ENCODE measurements at places on chromosomes 12 and 14. TPM values are rescaled to one million over a fixed set of nuclear protein-coding genes. Genes with fewer than 3 reads are reported as not detected.

NUAK1 gene
- total RNA-seq = 1.4 TPM

ASPG gene
- total RNA-seq = not detected

DNA sequence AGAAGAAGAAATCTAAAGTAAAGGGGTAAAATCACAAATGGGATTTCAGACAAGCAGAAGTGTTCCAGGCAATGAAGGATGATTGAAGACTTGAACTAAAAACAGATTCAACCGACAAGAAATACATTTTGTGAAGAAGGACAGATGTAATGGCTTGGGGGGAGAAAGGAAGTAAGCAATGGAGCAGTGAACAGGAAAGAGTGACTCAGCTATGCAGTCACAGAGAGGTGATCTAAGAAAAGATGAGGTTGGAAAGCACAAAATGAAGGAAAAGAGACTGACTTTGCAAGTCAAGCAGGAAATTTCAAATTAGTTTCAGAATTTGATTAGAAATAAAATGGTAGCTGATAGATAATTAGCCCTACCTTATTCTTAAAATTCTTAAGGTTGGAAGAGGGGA is 66.5 kb downstream of the PUS7L start:
- H3K27me3 ChIP-seq = no peaks in the 10 kb centered on the region
- H3K4me3 ChIP-seq = no peak overlapping the region
- no peaks in the 10 kb centered on the region for H3K4me1 ChIP-seq
- no peaks in the 10 kb centered on the region for H3K36me3 ChIP-seq
- H3K27ac ChIP-seq = no peak overlapping the region
- DNase-seq = no peak

- DNase-seq = no peak
- H3K4me1 ChIP-seq = no peaks in the 10 kb centered on the region
- H3K27ac ChIP-seq = no peak overlapping the region
- no peaks in the 10 kb centered on the region for H3K27me3 ChIP-seq
- no peak overlapping the region for H3K4me3 ChIP-seq
Measured at GRCh38 chr12:93896952-93897351, 219.8 kb downstream of the CRADD start.

- peaks cover 14% of the 10 kb centered on the region for H3K4me1 ChIP-seq
- H3K27ac ChIP-seq = peak overlapping the region; percentile 63
- H3K36me3 ChIP-seq = peaks cover 41% of the 10 kb centered on the region
- no peak overlapping the region for H3K4me3 ChIP-seq
- DNase-seq = peak; percentile 54
Measured at GRCh38 chr14:91177073-91178034, 63.5 kb downstream of the DGLUCY start.

All from natural killer cell (primary cell).